NCI-H187 (cell line): ENCODE measurements at places on chromosomes 2 and 18.

DNA sequence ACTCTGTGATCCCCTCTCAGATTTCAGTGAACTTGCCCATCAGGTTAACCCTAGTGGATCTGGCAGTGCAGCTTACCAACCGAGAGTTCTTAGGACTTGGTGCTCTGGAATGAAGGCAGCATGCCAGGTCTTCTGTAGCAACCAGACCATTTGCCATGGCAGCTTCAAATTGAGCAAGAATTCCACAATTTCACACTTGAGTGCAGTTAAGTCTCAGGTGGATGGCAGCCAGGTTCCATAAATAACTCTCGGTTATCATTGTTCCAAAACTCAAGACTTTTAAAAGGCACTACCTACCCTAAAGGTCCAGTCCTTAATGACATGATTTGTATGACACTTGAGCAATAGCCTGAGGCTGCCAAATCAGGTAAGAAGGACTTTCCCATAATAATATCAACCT lies 48.1 kb downstream of the GALNT3 start:
- no peak for DNase-seq

DNA sequence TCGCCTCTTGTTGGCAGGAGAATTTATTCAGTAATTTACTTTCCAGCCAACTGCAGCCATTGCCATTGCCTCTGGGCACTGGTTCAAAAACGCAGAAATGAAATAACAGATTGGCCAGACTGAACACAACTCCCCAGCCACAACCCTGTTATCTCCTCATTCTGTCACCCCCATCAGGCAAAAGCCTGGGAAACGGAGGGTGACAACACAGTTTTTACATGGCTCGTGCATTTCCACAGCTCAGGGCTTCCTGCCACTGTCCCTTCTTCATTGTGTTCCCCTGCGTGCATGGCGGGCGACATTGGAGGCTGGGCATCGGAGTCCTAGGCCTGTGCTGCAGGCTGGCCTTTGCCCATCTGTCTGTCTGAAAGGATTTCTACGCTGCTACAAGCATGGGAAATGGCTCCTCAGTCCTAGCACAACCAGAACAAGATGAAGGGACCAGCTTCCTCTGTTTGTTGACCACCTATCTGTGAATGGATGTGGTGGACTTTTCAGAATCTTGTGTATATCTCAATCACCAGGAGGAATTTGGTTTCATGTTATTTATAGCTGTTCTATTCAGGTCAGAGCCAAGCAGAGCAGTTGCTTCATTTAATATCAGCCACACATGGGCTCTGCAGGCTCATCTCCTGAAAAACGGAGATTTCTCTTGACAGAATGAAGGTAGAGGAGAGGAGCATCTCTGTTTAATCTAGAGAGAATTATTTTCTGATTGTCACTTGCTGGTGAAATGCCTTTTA lies 107.0 kb downstream of the MGAT5 start:
- DNase-seq, result no peak

- DNase-seq, result no peak
These were observed 9.2 kb upstream of the WDR33 start for GRCh38 chr2:127820080-127820668.

GRCh38 chr2:190837952-190838361 lies 42.7 kb upstream of the GLS start:
- DNase-seq, result no peak

- DNase-seq, result no peak
These were observed 13.7 kb upstream of the TMEM37 start for GRCh38 chr2:119417908-119418307.

DNA sequence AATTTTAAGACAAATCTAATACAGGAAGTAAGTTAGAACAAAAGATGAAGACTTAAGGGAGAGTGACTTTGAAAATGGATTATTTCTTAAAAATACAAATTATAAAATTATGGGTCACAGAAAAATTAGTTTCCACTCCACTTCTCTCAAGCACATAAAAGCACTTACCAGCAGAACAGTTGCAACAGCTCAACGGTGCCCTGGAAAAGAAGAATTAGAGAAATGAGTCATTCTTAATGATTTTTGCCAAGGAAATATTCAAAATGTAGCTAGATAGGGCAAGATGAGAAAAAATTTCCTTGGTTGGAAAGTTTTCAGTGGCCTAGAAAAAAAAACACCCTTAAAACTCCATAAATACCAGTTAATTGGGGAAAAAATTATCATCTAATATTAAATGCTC lies 2185.6 kb upstream of the CELF4 start:
- DNase-seq, result no peak

DNA sequence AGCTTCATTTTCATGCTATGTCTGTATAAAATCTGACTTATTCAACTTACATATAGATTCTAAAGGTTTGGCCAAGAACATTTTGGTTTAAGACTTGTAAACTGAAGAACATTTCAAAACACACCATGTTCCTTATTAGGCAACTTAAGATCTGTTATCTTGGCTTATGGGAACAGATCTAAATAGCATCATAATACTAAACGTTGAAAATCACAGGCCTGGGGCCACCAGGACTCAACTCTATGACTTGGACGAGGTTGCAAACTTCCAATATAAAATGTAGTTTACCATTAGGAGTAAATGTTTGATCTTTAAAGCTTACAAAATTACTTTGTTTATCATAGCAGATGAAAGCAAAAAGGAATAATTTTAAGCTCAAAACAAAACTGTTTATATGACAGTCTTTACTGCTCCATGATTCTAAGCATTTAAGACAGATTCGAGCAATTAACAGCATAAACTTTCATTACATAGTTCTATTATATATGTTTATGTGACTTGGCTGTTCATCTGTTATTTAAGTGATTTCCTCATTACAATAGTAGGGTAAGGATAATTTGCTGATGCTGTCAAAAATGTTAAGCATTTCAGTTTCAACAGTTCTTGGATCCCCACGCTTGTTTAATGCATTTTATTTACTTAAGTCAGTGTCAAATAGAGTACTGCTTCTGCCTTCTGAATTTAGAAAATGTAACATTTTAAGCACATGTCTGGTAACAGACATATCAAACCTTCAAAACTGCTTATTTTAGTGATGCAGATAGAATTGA lies 8.3 kb downstream of the TCF4 start:
- DNase-seq, result no peak

DNA sequence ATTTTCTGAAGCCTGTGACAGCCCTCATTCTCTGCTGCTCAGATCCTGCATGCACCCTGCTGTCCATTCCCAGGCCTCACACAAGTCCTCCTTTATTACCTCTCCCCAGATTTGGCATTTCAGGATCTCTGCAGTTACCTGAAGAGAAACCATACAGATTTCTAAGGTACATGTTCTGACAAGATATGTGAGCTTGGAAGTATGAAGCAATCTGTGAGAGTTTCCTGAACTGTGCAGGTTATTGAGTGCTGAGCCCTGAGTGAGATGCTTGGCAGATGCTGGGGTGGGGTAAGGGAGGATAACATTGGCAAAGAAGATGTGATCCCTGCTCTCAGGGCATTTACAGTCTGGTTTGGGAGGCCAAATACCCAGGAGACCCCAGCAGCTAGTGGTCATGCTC lies 122.1 kb upstream of the STPG4 start:
- no peak for DNase-seq

- DNase-seq, result no peak
These were observed 82.3 kb downstream of the TFCP2L1 start for GRCh38 chr2:121202541-121203310.
